ENCODE measurements at places on chromosomes 6 and 20.

DNA sequence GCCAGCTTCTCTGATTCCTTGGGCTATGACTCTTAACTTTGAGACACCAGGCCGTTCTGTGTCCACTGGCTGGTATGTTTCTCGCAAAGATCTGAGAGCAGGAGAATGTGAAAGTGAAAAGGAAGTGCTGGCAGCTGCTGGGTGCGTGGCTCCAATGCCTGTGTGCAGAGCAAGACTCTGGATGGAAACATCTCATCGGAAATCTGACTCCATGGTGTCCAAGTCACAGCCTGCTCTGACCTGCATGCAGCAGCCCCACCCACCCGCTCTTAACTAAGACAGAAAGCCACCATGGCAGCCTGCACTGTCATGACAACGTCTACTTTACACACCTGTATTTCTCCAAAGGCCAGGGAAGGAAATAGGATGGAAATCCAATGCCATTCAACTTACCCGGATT is 66.3 kb upstream of the MPC1 start:
- DNase-seq: no peak

- no peak for DNase-seq
Observed at GRCh38 chr20:62366370-62367135, 559 bp downstream of the LAMA5 start.

DNA sequence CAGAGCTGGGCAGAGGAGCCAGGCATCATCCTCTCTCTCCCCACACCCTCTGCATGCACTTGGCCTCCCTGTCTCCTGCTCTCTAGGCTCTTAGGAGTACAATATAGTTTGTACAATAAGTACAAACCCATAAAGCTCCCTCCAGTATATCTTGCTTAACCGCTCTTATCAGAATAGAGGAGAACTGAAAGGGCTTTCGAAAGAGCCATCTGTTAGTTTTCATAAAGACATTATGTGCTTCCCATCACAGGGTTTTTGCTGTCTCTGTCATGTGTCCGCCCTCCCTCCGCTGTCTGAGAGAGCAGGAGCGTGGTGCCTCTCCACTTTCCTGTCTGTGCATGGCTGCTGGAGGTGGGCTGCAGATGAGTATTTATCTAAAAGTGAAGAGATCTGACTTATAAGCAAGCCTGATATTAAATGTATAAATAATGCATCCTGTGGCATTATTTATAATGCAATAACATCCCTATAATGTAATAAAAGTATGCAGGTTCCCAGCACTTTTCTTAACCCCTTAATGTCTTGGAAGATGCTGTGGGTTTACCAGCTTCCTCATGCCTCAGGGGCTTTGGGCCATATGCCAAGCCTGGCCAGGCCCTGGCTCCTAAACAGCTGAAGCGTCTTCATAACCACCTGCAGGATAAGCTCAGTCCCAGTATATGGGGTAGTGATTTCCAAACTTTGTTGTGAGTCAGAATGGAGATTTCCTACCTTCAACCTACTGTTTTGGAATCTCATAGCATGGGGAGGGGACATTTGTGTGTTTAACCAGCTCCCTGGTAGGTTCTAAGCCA is 297.1 kb downstream of the DHX35 start:
- DNase-seq: no peak

DNA sequence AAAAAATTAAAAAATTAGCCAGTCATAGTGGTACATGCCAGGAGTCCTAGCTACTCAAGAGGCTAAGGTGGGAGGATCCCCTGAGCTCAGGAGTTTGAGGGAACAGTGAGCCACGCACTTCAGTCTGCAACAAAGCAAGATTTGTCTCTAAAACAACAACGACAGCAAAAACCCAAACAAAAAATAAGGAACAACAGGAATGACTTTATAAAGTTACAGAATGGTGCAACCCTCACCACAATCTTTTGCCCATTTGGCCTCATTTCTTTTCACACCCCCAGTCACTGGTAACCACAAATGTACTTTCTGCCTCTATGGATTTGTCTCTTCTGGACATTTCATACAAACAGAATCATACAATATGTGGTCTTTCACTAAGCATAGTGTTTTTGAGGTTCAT is 16.7 kb upstream of the ZFAND3 start:
- DNase-seq: no peak

DNA sequence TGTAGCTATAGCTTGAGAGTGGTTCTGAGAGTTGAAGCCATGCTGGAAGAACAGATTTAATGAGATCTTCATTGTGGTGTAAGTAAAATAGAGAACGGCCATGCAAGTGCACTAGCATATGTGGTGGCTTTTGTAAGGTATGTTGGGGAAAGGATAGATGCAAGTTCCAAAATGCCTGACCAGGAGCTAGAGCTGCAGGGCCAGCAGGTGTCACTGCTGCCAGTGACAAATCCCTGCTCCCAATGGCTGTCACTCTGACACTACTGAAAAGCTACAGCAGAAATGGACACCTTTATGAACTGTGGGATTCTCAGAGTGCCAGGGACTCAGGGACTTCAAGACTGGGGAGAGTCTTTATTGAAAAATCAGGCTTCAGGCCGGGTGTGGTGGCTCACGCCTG is 23.1 kb upstream of the VIP start:
- DNase-seq: no peak

DNA sequence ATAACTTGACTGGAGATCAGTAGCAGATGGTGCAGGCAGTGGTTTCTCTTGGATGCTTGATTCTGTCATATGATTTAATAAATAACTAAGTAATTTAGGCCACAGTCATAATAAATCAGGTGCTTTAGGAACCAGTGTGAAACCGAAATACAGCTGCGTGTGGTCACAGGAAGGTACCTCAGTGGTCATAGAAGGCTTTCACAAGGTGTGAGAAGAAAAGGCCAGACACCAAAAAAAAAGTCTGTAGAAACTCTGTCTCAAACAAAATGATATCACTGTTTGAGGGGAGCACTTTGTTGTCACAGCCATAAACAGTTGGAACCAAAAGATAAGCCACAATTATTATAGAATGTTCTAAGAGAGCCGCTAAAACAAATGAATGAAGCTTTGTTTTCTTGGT is 56.5 kb downstream of the ARMC2 start:
- DNase-seq: no peak

- no peak for DNase-seq
Observed at GRCh38 chr6:25930532-25931410, at the start of gene SLC17A2. Gene SLC17A2 (minus strand): TSS chr6:25930691. CDS start chr6:25925796, 4,895 bp downstream.

- DNase-seq: no peak
Observed at GRCh38 chr6:90436403-90436802, 139.8 kb upstream of the BACH2 start.

GRCh38 chr20:60502881-60503280 is 544.7 kb downstream of the CDH26 start:
- no peak for DNase-seq

DNA sequence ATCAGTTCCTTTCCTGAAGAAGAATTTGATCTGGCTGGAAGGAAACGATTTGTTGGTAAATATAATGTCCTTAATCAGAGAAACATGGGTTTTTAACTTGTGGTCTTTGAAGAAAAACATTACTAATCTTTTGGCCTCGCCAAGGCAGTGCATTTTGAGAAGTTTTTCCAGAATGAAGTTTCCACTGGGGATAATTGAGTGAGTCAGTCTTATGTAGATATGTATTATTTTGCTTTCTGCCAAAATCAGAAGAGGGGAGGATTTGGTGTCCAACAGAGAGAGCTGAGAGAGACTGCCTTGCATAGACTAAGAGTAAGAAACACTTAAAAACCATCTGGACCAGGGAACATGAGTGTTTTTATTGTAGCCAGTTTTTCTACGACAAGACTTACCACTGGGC is 79.9 kb downstream of the FNDC1 start:
- DNase-seq: no peak

DNA sequence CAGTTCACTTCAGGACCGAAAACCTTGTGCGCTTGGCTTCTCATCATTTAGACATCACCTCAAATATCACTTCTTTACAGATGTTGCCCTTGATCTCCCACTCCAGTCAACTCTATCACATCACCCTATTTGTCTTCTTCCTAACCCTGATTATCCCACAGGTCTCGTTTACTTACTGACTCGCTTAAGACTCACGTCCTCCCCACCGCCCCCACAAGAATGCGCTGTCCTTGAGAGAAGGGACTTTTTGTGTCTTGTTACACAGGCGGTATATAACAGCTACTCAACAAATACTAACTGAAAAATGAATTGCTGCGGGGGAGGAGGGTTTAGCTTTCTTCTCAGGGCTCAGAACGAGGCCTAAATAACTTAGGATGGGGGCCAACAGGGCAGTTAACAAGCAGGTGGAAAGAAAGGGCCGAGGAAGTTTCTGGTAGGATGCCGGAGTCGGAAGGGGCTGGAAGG is 527 bp downstream of the TOMM34 start:
- no peak for DNase-seq

- no peak for DNase-seq
Observed at GRCh38 chr6:23826572-23826971, 299.4 kb upstream of the NRSN1 start.

- DNase-seq: no peak
Observed at GRCh38 chr6:252775-253535, 39.3 kb upstream of the DUSP22 start.

GRCh38 chr6:35209622-35210247 is 4.0 kb upstream of the SCUBE3 start:
- DNase-seq: no peak

- DNase-seq: peak; percentile 52
Observed at GRCh38 chr6:30061858-30062458, 893 bp downstream of the POLR1H start.

GRCh38 chr20:50837532-50838321 is 42.9 kb downstream of the BCAS4 start:
- no peak for DNase-seq

- DNase-seq: no peak
Observed at GRCh38 chr6:107534571-107535141, 44.7 kb downstream of the SOBP start.

DNA sequence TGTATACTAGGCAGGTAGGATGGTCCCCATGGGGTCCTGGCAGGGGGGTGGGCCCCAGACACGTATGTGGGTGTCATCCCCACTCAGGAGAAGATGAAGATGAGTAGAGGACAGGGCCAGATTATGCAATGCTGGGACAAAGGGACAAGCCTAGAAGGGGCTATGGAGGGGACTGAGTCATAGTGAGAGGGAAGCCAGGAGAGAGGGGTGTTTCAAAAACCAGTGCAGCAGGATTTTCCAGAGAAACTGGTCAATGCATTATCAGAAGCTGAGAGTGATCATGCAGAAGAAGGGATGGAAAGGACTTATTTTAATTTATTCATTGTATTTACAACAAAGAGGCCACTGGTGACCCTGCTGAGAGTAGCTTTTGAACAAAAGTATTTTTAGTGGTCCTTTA is 74.0 kb downstream of the PPP1R3G start:
- DNase-seq: no peak

DNA sequence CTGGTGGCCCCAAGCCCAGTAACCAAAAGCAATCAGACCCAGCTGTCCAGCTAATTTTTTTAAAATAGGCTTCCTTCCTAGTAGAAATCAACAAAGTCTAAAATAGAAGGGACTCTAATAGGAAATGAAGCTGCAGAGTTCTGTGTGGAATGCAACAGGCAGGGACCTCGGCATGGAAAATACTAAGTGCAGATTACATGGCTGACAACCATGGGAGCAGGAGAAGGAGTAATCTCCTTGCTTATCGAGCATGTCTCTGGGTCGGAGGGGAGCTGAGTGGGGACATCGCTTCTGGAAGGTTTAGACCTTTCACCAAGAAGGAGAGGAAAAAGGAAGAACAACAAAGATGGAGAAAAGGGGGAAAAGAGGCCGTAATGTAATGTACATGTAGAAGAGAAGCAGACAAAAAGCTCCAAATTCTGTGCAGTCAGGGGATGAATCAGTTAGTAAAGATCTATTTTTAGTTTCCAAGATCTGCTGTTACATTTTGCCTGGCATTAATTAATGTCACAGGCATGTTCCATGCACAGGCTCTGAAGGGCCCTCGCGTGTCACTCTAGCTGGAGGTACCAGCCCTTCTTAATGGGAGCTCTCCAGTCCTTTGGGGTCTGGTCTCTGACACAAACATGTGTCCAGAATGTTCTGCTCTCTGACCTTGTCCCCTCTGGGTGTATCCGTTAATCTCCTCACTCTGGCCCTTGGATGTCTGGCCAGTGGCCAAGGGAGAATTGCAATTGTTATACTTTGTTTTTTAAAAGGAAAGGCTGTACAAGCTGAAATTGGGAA is 16.6 kb upstream of the ZNF831 start:
- DNase-seq: no peak

- DNase-seq: no peak
Observed at GRCh38 chr6:110622912-110623578, 146.6 kb upstream of the SLC22A16 start.

- no peak for DNase-seq
Observed at GRCh38 chr6:39829331-39829730, 37.2 kb downstream of the DAAM2 start.
